ENCODE measurements at places on chromosomes 16 and 17.
A peak's percentile ranks its signal among the peaks of the same experiment; 100 is the strongest.

- no peak for DNase-seq
These were observed 454.7 kb downstream of the CDH8 start for GRCh38 chr16:61581417-61582046.

GRCh38 chr16:58755989-58756649, 22.0 kb upstream of the GOT2 start:
- peak; percentile 49 for DNase-seq

DNA sequence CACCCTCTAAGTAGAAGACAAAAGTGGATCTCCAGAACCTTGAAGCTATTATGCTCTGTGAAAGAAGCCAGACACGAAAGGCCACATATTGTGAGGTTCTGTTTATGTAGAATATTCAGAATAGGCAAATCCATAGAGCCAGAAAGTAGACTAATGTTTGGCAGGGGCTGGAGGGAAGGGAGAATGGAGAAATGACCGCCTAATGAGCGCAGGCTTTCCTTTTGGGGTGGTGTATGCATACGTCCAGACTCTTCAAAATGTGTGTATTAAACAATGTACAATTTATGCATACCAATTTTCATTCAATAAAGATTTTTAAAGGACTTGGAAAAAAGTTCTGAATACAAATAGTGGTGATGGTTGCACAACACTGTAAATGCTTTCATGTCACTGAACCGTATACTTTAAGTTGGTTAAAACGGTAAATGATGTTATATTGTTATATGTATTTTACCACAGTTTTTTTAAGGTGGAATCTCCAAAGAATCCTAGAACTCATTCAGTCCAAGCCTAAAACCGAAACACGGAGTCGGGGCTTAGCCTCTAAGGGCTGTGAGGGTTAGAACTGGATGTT, 397.4 kb downstream of the SOX9 start:
- no peak for DNase-seq

DNA sequence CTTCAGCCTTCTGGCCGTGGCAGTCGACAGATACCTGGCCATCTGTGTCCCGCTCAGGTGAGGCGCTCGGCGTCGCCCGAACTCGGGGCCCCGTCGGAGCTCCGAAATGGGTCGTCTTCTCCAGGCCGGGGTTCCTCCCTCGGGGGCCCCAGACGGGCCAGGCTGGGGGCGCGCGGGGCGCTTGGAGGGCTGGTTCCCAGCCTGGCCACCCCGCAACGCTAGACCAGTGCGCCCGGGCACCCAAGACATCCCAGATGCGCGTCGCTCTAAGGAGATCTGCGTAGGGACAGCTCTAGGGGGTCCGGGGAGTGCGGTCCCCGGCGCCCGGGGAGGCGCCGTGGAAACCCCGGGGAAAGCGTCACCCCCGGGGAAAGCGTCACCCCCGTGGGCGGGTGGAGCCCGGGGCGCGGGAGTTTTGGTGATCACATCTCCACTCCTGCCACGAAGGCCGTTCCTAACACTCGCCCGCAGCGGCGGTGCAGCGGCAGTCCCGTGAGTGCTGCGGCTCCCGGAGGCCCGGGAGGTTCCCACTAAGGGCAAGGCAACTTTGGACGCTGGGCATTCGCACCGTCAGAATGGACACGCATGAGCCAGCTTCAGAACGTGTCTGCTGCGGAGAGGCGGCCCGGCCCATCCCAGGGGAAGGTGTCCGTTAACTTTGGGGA, 729 bp downstream of the ADORA2B start:
- DNase-seq = no peak

DNA sequence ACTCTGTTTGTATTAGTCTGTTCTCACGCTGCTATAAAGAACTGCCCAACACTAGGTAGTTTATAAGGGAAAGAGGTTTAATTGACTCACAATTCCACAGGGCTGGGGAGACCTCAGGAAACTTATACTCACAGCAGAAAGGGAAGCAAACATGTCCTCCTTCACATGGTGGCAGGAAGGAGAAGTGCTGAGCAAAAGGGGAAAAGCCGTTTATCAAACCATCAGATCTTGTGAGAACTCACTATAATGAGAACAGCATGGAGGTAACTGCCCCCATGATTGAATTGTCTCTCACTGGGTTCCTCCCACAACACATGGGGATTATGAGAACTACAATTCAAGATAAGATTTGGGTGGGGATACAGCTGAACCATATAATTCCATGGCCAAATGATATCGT, 30.9 kb downstream of the ABCC1 start:
- no peak for DNase-seq

DNA sequence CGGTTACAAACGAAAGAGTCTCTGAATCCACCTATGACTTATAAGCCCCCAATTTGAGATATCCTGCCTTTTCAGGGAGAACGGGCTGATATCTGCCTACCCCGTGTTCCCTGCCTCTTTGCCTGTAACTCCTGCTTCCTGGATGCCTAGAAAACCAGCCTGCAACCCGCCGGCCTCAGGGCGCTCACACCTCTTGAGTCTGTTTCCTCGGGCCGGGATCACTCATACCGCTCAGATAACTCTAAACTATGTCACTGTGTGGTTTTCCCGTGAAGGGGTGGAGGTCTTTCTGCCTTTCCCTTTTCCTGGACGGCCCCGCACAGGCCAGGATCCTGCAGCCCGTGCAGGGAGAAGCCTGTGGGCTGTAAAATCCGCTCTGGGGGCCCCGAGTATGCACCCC, 10.4 kb downstream of the RPUSD1 start:
- DNase-seq = no peak

DNA sequence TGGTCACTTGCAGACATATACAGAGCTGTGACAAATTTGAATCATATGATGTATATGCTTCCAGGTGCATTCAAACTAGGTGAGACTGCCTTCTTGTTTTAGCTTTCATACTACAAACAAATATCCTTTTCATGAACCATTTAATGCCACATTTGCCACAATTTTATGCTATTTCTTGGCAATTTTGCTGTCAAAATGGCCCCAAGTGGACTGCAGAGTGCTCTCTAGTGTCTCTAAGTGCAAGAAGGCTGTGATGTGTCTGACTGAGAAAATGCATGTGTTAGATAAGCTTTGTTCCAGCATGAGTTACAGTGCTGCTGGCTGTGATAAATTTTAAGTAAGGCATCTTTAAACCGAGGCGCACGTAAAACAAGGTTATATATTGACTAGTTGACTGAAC, 38.3 kb downstream of the CDH13 start:
- no peak for DNase-seq

DNA sequence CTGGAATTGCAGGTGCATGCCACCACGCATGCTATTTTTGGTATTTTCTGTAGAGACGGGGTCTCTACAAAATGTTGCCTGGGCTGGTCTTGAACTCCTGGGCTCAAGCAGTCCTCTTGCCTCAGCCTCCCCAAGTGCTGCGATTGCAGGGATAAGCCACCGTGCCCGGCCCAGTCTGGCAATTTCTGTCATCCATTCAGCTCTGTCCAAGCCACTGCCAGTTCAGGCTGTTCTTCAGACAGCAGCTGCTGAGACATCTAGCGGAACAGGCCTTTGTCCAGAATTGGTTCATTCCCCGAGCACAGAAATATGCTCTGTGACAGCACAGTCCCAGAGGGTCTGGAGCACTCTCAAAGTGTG, 5.4 kb downstream of the SLC47A1 start:
- no peak for DNase-seq

- DNase-seq = no peak
These were observed 28.1 kb downstream of the OGFOD1 start for GRCh38 chr16:56479469-56479868.

DNA sequence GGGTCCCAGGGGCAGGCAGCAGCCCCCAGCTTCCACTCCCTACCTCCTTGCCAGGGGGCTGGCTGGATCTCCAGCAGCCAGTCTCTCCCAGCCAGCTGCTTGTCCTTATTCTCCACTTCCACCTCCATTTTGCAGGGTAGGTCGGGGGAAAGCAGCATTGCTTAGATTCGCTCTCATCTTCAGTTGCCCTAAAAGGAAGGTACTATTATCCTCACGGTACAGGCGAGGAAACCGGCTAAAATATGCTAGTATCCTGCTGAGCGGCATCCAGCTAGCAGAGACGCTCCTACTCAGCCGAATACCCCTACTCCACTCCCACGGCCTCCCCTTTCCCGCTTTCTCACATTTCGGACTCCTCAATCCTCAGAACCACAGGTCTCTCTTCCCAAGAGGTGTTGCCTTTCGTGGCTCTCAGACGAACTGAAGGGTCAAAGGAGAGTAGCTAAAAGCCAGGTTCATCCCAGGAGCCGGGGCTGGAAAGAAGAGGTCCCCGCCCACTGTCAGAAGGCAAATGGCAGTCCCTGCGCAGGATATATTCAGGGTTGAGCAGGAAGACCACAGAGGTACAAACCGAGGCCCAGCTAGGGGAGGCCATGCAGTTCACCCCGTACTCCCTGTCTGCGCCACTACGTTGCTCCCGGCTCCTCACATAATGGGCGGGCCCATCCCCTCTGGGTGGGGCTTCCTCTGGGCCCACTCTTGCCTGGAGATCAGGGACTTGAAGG, 1.7 kb upstream of the RAB11FIP4 start:
- DNase-seq = no peak

DNA sequence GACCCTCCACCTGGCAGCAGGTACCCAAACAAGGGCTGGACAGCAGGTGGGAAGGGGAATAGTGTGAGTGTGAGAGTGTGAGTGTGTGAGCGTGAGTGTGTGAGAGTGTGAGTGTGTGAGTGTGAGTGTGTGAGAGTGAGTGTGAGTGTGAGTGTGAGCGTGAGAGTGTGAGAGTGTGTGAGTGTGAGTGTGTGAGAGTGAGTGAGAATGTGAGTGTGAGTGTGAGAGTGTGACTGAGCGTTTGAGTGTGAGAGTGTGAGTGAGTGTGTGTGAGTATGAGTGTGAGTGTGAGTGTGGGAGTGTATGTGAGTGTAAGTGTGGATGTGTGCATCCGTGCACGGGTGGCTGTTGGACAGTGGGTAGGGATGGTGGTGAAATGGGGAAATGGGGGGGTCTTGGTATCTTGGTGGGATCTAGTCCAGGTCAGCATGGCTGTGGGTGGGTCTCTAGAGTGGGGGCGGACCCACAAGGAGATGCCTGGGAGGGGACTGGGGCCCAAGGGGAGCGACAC, 408 bp downstream of the ADGRG1 start:
- no peak for DNase-seq

GRCh38 chr17:49755663-49756283, 8.2 kb downstream of the FAM117A start:
- no peak for DNase-seq

DNA sequence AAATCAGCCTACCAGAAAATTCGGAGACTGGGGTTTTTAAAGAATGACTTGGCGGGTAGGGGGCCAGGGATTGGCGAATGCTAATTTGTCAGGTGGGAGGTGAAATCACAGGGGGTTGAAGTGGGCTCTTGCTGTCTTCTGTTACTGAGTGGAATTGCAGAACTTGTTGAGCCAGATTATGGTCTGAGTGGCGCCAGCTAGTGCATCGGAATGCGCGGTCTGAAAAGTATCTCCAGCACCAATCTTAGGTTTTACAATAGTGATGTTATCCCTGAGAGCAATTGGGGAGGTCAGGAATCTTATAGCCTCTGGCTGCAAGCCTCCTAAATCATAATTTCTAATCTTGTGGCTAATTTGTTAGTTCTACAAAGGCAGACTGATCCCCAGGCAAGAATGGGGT, 762 bp upstream of the RBL2 start:
- DNase-seq = no peak

DNA sequence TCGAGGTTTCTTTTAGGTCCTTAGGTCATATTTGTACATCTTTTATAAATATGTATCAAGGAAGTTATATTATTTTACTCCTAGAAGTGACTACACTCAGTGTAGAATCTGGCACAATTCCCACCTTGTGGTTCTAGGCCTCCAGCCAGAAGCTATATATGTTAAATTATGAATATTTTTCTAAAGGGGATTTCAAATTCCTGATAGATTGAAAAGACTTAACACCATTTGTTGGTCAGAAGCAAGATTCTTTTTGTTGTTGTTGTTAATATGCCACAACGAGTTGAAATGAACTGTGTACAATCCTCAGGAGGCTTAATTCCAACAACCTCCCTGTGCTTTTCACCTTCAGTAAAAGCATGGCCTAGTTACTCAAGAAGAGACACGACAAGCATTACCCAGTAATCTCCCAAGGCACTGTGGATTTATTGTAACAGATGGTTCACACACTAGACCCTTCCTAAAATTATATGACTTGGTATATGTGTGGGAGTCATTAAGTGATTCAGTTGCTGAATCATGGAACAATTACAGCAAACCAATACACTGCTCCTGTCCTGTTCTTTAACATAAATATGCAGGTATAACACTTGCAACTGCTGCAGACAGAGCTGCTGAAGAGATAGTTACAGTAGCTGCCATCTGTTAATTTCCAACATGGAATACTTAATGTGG, 964.4 kb upstream of the GOT2 start:
- no peak for DNase-seq

DNA sequence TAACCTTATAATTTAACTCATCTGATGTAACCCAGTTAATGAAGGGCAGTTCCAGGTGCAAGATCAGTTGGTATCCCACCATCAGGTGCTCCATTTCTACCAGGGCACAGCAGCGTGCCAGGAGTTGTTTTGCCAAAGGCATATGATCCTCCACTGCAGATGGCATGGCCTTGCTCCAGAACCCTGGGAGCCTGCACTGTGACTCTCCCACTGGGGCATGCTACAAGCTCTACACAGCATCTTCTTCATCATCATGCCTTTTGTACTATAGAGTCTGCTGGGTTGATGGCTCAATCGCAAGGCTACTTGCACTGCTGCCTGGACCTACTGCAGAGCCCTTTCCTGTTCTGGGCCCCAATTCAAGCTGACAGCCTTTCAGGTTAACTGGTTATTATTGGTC, 11.3 kb upstream of the MAPT start:
- no peak for DNase-seq

GRCh38 chr16:50659806-50660205, 21.3 kb downstream of the SNX20 start:
- no peak for DNase-seq

GRCh38 chr16:46765050-46765449, 16.9 kb upstream of the MYLK3 start:
- DNase-seq = no peak

- DNase-seq = no peak
These were observed 313.6 kb downstream of the GRIN2A start for GRCh38 chr16:9868606-9869149.

DNA sequence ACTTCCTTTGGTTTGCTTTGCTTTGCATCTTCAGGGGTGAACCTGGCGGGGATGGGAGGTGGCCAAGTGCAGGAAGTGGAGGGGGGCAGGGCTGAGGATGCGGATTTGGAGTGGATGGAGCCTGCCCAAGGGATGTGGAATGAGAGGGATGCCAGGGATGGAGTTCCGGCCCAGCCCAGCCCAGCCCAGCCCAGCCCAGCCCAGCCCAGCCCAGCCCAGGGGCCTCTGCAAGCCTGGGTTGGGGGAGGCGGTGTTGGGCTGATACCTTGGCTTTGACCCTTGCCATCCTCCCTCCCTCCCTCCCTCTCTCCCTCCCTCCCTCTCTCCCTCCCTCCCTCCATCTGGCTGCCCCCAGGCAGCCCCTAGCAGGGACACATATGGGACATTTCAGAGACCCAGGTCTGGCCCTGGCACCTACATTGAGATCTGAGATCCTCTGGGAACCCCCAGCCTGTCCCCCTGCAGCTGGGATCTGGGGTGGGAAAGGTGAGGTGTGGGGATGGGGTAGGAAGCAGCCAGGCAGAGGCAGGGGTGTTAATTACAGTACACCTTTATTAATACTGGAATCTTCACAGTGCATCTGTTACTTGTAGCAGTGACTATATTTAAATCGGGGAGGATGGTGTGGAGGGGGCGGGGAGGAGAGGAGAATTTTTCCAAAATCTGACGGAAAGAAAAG, 14.5 kb downstream of the IL34 start:
- no peak for DNase-seq
